T-helper 1 cell (primary cell): ENCODE measurements at places on chromosomes 5 and 9.

DNA sequence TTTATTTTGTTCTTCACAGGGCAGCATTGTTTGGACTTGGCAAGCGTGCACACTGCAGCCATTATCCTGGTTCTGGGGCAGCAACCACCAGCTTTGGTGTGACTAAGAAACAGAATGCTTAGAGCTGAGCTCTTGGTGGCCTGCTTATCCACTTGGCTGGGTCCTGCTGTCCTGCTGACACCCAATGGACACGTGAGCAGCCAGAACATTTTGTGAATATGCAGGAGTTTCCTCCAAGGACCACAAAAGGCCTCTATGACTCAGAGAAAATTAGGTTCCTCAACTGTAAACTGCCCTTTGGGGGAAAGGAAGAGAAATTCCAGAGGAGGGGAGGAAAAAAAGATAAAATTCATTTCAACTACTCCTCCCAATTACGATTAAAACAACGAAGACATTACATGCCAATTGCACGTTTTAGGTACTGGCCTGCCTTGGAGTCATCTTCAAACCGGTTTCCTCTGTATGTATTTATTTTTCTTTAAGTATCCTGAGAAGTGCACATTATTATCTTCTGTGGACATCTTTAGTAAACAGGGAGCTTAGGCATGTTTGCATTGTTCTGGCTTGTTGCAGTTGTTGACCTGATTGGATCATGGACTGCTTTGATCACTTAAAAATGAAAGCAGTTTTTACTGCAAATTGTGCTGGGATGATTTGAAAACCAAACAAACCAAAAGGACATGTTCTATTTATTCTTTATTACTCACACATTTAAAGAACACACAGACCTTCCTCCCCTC lies 82.3 kb upstream of the TLE4 start:
- DNase-seq, result no peak

DNA sequence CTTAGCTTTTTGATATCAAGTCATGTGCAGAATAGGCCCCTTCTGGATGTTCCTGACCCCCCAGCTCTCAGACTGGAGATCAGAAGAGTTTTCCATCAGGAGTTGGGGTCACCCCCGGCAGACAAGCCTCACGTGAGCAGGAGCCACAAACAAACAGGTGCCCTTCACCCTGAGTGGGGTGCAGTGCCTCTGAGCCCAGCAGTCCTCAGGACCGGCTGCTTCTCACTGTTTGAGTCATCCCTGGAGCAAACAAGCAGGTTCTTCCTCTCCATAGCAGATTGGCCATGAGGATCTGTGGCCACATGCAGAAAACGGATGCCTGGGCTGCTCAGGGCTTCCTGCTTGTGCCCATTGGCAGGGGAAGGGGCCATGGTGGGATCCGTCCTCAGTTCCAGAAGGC lies 47.0 kb downstream of the LRSAM1 start:
- DNase-seq, result no peak

GRCh38 chr5:1351156-1351555 lies 6.3 kb upstream of the CLPTM1L start:
- DNase-seq, result no peak

GRCh38 chr9:27599102-27599869 lies 26.0 kb upstream of the C9orf72 start:
- no peak for DNase-seq

GRCh38 chr9:32253731-32254130 lies 130.7 kb upstream of the ACO1 start:
- DNase-seq, result no peak

GRCh38 chr5:117318528-117318927 lies 743.9 kb upstream of the SEMA6A start:
- DNase-seq, result no peak

- no peak for DNase-seq
Measured at GRCh38 chr5:138037907-138038633, 5.2 kb upstream of the FAM13B start.
